ENCODE measurements at places on chromosomes 5 and 9.
A peak's percentile ranks its signal among the peaks of the same experiment; 100 is the strongest.

DNA sequence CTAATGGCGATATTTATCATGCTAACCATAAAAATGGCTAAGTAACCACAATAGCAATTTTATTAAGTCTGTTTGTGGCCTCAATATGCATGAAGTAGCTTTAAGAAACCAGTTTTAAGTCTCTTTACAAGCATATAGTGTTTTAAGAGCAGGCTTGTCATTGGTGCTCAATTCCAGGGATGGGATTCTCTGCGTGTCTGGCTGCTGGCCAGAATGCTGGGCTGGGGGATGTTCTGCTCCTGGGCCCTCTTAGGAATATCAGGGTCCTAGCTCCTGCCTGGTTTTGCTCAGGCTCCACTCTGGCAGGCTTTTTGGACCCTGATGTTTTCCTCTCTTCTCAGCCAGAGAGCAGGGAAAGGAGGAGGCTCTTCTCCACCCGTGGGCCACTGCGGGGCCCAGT is 127.2 kb downstream of the PDE8B start:
- no peak for DNase-seq

DNA sequence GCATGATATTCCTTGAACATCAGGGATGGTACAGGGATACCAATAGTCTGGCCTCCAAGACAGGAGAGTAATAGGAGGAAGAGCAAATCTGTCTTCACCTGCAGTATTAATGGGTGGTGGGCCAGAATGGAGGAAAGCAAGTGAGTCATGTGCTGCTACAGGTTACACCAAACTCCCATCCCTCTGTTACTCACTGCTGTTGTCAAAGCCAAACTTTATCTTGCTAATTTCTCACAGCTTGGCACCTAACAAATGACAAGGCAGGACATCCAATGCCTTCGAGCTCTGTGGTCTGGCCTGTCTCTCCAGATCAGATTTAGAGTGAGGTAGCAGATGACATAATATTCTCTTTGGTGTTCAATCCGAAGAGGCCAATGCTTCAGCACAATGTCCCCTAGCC is 26.8 kb downstream of the PLAC8L1 start:
- DNase-seq = no peak

- DNase-seq = no peak
Observed at GRCh38 chr9:5917273-5917672, 26.6 kb downstream of the MLANA start.

- no peak for DNase-seq
Observed at GRCh38 chr9:129316281-129317030, 138.4 kb upstream of the IER5L start.

GRCh38 chr5:41815663-41816229 is 54.5 kb downstream of the OXCT1 start:
- no peak for DNase-seq

GRCh38 chr9:137453643-137454081 is 5.5 kb downstream of the NSMF start:
- DNase-seq = peak; percentile 44

DNA sequence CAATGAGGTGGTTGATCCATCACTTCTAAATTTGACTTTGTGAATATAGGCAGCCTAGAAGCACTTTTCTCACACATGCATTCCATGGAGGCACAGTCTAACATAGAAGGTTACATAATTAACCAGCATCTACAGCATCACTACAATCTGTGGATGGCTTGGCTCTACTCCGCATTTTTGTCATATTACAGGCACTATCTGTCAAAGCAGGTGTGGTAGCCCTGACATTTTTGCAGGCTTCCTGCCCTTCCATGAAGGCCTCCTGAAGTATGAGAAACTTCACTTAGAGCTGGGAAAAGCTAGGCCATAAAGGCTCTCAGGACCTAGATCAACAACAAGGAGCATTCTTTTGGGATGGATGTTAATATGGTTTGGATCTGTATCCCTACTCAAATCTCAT is 378.0 kb downstream of the ANXA1 start:
- no peak for DNase-seq

DNA sequence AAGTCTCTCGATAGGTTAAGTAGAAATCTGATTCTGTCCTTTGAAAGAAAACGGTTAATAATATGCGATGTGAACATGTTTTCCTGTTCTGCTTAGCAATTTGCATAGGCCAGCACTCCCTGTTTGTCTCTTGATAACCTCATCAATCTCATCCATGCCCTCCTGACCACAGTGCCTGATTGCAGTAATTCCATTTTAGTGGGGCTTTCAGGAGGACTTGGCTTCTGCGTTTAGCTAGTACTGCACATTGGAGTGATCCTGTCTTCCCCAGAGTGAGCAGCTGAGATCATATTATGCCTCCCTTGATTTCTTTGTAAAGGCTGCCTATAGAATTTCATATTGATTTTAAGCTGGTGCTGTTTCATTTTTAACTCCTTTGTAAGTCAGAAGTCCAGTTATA is 335.9 kb upstream of the ISL1 start:
- DNase-seq = no peak

GRCh38 chr5:153974131-153974812 is 64.4 kb downstream of the FAM114A2 start:
- DNase-seq = peak; percentile 56

DNA sequence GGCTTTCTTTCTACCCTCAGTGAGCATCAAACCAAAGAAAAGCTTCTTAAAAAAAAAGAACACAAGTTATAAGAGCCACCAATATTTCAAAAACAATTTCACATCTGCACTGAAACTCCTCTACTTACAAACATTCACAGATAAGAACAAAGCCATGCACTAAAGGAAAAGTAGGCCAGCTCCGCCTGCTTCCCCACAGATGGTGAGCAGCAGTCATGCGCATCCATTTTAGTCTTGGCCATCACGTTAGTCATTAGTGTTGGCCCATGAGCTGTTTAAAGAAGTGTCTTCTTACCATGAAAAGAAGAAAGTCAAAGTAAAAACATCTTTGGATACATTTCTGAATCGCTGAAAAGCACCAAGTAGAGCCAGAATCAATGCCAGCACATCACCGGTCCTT is 40.0 kb upstream of the SMIM23 start:
- DNase-seq = peak; percentile 66

Measured in kidney tubule cell (primary cell).